ENCODE measurements at places on chromosomes 3 and 15. TPM values are rescaled to one million over a fixed set of nuclear protein-coding genes. Genes with fewer than 3 reads are reported as not detected.

Gene DBR1
- 12.8 TPM for total RNA-seq

DNA sequence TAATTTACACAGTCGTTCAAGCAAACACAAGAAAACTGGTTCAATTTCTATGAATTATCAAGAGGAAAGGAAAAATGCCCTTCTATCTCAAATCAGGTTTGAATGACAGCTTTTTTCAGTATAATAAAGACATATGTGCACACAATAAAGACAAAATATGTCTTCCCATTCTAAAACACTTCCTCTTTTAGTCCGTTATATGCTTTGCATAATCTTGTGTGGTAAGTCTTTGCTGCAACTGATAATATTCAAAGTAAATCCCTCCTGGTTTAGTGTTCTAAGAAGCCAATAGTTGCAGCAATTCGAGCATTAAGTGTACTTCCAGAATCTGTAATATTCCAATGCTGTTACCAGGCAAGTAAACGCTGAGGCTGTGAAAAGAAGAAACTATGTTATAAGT is 43.7 kb upstream of the MAPKBP1 start:
- DNase-seq: no peak

Gene TNNC1
- total RNA-seq: not detected

- DNase-seq: no peak
These were observed 323.4 kb downstream of the CHST2 start for GRCh38 chr3:143442814-143443447.

Gene GPR171
- not detected for total RNA-seq

GRCh38 chr3:63493101-63493500 is 159.4 kb upstream of the SNTN start:
- DNase-seq: no peak

Gene ZBTB47
- total RNA-seq: 19.1 TPM

Gene ANKRD34C
- total RNA-seq: not detected

Gene IL17RE
- total RNA-seq: 1.3 TPM

DNA sequence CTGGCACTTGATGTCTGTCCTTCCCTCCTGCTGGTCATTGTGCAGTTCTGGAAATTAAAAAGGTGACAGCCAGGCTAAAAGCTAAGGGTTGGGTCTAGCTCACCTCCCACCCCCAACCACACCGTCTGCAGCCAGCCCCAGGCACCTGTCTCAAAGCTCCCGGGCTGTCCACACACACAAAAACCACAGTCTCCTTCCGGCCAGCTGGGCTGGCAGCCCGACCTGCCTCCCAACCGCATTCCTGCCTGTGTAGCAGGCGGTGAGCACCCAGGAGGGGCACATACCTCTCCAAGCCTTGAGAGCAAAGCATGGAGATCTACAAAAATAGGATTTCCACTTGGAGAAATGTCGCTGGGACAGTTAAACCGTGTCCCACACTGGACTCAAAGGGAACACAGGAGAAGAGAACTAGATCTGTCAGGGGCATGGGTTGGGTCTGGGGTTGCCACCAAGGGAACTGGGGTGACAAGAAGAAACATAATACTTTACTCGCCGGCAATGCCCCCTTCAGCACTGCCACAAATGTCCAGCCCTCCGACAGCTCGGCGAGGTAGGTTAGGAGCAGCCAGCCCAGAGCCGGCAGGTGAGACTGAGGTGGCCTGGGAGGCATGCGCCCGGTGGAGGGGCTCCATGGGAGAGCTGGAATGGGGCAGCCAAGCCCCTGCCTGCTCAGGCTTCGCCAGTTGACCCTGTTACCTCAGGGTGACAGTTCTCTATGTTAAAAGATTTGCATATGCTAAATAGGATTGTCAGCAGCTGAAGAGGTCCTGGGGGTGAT is 52.2 kb downstream of the EXOG start:
- no peak for DNase-seq

- no peak for DNase-seq
These were observed 226.6 kb downstream of the GREM1 start for GRCh38 chr15:32944431-32944830.

Gene MKRN3
- total RNA-seq: 0.58 TPM

Gene CA12
- 4.9 TPM for total RNA-seq

DNA sequence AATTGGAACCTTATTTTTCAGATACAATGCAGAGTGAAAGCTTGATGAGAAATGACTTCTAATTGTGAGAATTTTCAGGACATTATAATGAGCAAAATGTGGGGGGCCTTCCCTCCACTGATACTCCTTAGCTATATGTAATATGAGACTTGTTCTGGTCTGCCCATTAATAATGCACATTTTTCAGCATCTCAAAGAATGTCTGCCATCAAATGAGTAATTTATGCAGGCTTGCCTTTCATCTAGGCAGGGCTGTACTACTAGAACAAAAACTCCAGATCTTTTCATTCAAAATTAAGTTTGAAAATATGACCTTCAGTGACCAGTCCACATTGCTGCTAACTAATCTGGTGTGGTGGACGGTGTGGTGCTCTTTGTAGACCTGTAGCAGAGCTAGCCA is 127.4 kb downstream of the LRTM1 start:
- no peak for DNase-seq

DNA sequence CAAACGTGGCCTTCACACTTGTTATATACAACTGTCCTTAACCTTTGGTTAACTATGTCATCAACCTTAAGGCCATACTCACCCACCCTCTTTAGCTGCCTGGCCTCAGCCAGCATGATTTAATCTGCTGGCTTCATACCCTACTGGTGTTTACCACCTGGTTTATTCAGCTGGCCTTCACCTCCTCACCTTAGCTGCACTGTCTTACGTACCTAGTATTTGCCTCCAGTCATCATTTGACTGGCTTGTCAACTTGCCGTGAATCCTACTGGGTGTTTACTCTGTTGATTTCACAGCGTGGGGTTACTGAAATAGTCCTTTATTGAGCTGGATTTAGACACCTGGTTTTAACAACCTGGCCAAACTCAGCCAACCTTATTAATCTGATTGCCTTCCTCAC is 102.8 kb downstream of the IL12A start:
- no peak for DNase-seq

DNA sequence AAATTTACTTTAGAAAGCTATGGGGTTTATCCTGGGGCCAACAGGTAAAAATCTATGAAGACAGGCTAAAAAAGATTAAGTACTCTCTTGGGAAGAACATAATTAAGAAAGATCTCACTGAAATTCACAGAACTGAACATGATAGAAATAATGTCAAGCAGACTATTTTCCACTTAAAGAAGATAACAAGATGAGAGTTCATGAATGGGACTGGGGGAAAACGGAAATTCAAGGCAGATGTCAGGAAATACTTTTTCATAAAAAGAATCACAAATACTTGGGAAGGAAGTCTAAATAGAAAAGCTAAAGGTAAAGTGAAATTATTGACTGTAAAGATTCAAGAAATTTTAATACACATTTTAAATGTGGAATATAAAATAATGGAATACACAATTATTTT is 737.6 kb downstream of the EPHA3 start:
- no peak for DNase-seq

Gene POU1F1
- not detected for total RNA-seq

Gene ANKRD28
- 45.9 TPM for total RNA-seq

GRCh38 chr3:66582721-66583423 is 82.0 kb upstream of the LRIG1 start:
- no peak for DNase-seq

Gene SERINC4
- not detected for total RNA-seq

Gene CYP11A1
- not detected for total RNA-seq

GRCh38 chr3:120742849-120743365 is 363 bp downstream of the GTF2E1 start:
- DNase-seq: no peak

- no peak for DNase-seq
These were observed 565.1 kb downstream of the ZNF385D start for GRCh38 chr3:21185816-21186314.

Gene KCNH8
- not detected for total RNA-seq

DNA sequence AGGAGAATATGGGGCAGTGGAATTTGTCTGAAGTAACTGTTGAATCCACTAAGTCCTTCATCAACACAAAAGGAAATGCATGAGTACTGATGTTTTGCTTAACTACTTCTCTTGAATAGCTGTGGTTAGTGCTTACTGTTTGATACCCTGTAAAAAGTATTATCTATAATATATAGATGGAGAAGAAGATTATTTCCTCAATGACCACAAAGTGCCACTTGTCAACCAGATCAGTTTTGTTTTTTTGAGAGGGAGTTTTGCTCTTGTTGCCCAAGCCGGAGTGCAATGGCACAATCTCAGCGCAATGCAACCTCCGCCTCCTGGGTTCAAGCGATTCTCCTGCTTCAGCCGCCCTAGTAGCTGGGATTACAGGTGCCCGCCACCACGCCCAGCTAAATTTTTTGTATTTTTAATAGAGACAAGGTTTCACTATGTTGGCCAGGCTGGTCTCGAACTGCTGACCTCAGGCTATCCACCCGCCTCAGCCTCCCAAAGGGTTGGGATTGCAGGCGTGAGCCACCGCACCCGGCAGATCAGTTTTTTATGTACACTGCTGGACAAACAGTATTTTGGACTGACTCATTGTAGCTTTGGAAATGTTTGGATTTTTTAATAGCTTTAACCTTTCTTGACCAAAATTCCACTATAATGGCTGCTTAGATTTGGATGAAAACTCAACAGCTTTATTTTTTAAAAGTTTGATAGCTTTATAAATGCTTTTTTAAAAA is 1.5 kb upstream of the RPLP1 start:
- DNase-seq: no peak

DNA sequence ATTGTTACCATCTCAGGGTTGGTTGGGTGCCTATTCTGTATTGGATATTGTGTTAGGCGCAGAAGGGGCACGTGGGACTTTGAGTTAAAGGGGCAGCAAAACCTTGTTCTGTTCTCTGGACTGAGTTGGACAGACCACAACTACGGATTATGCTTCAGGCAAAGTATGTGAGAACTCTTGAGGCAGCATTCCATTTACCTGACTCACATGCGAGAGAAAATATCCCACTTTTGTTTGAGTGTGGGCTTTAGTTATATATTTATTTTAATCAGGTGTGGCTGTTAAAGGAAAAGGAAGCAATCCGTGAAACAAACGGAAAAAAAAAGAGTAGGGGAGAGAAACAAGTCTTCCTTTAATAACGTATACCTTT is 627 bp upstream of the PLS1 start:
- no peak for DNase-seq

Gene C3orf49
- total RNA-seq: not detected

GRCh38 chr3:150378301-150378748 is 29.8 kb upstream of the TSC22D2 start:
- no peak for DNase-seq

DNA sequence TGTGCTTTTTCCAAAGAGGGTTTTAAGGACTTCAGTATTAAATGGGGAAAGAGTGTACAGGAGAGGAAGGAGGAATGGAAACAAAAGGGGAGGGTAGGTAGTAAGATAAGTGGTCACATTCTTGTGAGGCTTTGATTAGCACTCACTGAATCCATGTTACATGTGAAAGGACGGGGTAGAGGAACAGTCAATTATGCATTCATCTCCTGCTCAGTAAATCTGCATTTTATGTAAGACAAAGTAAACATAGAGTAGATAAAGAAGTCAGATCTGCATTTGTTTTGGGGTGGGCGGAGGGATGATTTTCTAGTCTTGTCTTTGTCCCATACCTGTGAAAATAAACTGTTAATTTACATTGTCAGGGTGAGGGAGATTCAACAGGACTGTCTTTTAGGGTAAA is 50.8 kb downstream of the SACM1L start:
- no peak for DNase-seq

Gene STAC
- 7.4 TPM for total RNA-seq

DNA sequence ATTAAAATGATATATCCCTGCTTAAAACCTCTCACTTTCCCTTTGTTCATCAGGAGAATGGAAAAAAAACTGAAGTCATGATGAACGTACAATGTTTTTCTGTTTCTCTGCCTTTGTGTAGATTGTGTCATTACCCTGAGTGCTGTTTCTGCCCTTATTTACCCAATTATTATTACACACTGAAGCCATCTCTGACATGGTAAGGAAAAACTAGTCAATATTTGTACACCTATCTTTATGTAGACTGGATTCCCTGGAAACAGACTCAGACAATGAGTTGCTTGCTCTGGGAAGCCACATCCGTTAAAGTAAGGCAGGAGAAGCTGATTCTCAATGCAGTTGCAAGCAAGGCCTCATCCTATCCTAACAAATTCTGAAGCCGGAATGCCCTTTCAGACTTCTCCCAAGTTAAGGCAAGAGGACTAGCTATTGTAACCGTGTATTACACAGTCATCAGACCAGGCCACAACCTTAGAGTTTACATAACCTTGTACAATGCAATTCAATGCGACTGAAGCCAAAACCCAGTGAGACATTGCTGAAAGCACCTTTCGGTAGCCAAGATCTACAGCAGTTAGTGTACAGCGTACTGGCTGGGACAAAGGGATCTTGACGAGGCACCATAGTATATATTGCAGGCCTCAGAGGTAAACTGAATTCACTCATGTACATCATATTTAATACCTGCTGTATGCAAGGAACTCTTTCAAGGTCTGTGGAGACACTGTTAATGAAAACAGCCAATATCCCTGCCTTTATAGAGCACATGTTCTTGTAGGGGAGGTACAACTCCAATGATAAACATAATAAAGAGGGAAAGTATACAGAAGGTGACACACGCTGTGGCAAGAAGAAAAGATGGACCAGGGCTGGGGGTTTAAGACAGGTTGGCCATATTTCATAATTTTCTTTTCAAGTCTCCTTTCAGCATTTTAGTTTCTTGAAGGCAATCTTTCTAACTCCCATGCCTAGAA is 1040.8 kb upstream of the SEMA6D start:
- no peak for DNase-seq

DNA sequence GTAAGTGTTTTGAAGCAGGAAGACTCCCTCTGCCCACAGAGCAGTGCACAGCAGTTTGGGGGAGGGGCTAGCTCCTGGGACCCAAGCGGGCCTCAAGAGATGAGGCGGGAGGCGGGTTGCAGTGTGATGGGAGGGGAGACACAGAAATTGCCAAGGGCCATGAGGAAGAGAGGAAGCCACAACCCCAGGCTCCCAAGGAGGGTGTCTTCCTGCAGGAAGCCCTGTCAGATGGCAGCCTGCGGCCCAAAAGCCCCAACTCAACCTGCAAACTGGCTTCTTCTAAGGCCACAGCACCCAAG is 7.3 kb upstream of the ISLR2 start:
- no peak for DNase-seq

GRCh38 chr3:30226601-30227151 is 379.7 kb upstream of the TGFBR2 start:
- DNase-seq: no peak

DNA sequence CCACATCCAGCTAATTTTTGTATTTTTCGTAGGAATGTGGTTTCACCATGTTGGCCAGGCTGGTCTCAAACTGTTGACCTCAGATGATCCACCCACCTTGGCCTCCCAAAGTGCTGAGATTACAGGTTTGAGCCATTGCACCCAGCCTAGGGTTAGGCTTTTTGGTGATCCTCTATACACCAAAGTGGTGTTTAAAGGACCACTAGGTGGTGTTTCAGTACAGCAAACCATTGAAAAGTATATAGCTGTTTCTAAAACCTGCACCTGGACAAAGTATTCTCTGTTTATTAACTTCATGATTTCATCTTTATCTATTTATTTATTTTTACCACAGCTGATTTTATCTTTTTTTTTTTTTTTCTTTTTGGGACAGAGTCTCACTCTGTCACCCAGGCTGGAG is 68.4 kb downstream of the MINDY2 start:
- no peak for DNase-seq

Gene ADAMTS9
- 72.1 TPM for total RNA-seq

- DNase-seq: no peak
These were observed 35.1 kb downstream of the EAF1 start for GRCh38 chr3:15462451-15462850.

- no peak for DNase-seq
These were observed 133.5 kb upstream of the SGO1 start for GRCh38 chr3:20319551-20319950.

- DNase-seq: peak; percentile 94
These were observed at the start of gene HLTF for GRCh38 chr3:149086232-149086988. Gene HLTF, minus strand, starts transcription at chr3:149086533. Its CDS starts 197 bp downstream, at chr3:149086336.

- no peak for DNase-seq
These were observed 20.3 kb downstream of the CISH start for GRCh38 chr3:50591196-50591741.

Gene GAP43
- total RNA-seq: 0.18 TPM
